ENCODE measurements at places on chromosomes 3 and 15. TPM values are rescaled to one million over a fixed set of nuclear protein-coding genes. Genes with fewer than 3 reads are reported as not detected.

P2RY12 gene
- total RNA-seq, result 3.6 TPM

DNA sequence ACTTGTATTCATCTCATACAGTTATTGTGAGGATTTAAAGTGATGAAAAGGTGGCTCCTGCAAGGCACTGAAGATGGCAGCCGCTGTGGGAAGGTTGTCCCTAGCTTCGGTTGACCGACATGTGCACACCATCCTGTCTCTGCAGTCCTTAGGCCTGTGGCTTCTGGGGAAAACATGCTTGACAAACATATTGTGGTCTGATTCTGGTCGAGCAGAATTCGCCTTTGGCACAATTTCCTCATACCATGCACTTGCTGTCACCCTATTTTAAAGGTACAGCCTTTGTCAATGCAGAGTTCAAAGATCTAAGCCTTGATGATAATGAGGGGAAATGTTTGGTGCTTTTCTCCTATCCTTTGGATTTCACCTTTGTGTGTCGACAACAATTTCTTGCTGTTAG is 50.9 kb downstream of the PRICKLE2 start:
- DNase-seq, result peak; percentile 62

DNA sequence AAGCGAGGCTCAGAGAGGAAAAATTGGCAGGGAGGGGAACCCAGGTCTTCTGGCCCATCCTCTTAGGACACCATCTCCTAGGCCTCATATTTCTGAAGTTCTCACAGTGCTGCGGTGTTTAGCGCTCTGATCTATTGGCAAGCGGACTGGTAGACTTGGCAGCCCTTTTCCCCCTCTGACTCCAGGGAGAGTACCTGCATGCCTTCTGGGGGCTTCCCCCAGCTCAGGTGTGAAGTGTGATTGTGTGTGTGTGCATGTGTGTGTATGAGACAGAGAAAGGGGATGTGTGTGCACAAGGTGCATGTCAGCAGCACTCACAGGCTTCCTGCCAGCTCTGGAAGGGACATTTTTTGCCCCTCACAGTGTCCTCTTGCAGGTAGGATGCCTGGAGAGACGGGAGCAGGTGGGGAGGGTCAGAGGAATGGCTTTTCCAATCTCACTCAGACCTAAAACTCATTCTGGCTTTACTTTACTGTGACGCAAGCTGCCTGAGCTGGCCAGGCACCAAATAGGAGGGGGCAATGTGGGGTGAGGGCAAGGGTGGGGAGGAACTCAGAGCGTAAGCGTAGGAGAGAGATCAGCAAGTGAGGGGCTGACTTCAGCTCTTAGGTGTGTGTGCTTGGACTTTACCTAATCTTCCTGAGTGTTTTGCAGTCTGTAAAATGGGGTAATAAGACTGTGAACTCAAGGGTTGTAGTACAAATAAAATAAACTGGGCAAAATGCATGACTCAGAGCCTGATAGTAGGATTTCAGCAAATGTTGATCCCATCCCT is 4.0 kb upstream of the IL17RE start:
- no peak for DNase-seq

OR5H6 gene
- not detected for total RNA-seq

DNA sequence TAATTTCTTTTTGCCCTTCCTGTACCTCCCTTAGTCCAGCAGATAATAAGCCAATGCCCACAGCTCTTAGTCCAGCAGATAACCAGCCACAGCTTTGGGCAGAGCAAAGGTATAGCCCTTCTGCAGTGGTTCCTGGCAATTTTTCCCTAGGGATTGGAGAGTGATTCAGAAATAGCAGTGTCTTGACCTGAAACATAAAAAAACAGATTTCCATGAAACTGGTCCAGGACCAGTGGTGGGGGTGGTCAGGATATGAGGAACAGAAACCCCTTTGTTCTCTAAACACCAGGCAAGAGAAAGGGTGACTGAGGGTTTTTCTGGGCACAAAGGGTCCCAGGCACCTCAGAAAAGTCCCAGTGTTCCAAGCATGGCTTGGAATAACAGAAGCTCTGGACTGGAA is 103.4 kb downstream of the ARRDC4 start:
- DNase-seq, result no peak
